Occipital lobe (tissue), 3 donors: ENCODE measurements at places on chromosomes 5 and 9.
A peak's percentile ranks its signal among the peaks of the same experiment; 100 is the strongest.

DNA sequence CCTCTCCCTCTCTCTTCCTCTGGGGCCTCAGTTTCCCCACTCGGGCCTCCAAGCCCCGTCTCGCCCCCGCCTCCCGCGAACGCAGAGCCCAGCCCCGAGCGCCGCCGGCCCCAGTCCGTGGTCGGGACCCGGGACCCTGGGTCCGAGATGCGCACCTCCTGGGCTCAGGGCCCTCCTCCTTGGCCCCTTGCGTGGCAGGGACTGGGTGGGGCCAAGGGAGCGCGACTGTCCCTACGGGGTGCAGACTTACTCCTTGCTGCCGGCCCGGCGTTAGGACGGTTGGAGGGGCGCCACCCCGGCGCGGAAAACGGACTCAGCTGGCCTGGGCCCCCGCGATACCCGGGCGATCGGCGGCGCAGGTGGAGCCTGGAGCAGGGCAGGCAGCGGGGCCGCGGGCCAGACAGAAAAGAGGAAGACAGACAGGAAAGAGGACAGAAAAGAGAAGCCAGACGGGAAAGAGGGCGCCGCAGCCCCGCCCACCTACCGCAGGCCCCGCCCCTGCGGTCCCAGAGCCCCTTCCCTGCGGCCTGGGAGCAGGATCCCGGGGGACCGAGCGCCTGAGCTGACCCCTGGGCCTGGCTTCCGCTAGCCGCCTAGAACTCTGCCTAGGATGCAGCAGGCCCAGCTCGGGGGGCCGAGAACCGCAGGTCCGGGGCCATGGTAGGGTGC lies at the start of gene GBGT1:
GBGT1 (minus strand) TSS at position 411 of the 669 bp plus-strand sequence. CDS start 1,502 bp downstream, outside the sequence.
- DNase-seq, result no peak

GRCh38 chr5:126000507-126000906 lies 422.7 kb upstream of the GRAMD2B start:
- DNase-seq, result no peak

DNA sequence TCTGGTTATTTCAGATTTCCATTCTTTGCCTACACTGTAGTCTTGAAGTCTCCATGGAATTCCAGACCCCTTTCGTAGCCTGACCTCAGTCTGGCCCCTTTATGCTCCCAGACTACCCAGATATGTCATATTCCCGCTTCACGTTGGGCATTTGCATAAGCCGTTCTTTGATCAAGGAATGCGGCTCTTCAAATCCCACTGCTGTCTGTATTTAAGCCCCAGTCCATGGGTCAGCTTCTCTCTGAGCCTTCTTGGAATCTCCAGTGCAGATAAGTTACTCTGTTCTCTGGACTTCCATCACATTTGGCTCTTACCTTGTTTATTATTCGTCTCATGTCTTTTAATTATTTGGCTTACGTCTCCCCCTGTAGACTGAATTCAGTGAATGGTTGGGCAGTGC lies 97.4 kb downstream of the PARP8 start:
- no peak for DNase-seq

DNA sequence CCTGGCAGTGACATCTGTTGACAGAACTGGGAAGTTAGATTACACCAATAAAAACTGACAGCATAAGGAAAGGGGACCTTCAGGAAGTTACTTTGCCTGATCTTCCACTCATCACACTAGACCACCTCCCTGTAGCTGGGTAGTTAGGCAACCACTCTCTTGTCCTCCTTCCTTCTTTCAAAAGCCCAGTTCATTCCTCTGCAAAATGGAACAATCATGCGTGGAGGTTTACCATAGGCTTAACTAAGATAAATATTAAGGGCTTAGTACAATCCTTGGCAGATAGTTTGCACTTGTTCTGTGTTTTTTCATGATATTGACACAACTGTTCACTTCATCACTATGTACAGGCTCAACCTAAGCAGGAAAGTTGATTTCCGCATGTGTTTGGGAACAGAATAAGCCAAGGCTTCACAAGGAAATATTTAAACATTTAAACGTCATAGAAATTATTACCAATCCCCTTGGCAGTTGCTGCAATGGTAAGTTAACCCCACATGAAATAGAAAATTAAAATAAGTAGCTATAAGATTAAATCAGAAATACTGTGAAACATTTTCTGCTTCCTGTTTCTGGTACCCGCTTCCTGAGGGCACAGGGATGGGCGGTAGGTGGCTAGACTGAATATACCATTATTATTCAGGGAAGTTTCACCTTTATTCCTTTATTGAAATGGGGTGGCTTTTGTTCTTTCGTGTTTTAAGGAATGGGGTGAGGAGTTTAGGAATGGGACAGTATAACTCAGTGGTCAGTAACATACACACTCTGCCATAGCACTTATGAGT lies 9.9 kb upstream of the PTGER4 start:
- no peak for DNase-seq

GRCh38 chr9:70442328-70442848 lies 27.9 kb upstream of the KLF9 start:
- no peak for DNase-seq

DNA sequence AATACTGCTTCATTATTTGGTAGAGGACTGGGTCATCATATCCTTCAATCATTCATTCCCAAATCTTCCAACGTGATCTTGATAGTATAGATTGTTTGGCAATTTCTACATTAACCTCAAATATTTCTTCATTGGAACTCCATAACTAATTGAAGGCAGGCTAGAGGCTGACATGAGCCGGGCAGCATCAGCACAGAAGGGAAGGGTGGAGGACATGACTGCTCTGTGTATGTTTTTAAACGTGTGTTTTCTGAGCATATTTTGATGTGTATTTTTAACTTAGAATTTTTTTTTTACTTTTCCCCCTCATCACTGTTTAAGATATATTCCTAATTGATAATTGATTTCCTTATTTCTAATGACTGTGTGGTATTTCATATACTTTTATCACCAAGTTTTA lies 12.6 kb downstream of the DDX4 start:
- no peak for DNase-seq

GRCh38 chr9:115121181-115121580 lies 3.2 kb upstream of the TNC start:
- no peak for DNase-seq

GRCh38 chr5:27652505-27652904 lies 614.1 kb upstream of the CDH9 start:
- DNase-seq, result no peak

GRCh38 chr9:79312686-79313421 lies 258.9 kb upstream of the TLE4 start:
- DNase-seq, result no peak

- peak; percentile 17 for DNase-seq
Measured at GRCh38 chr5:143355710-143356109, 47.8 kb downstream of the NR3C1 start.

- DNase-seq, result no peak
Measured at GRCh38 chr5:167886196-167886595, 405.2 kb upstream of the WWC1 start.

- no peak for DNase-seq
Measured at GRCh38 chr5:38339446-38339845, 81.1 kb downstream of the EGFLAM start.

- DNase-seq, result no peak
Measured at GRCh38 chr9:95491543-95492320, 25.0 kb downstream of the PTCH1 start.
